ENCODE measurements at places on chromosomes 4 and X.
A peak's percentile ranks its signal among the peaks of the same experiment; 100 is the strongest.

- peak; percentile 37 for DNase-seq
These were observed 8.1 kb downstream of the PSAPL1 start for GRCh38 chr4:7426525-7427171.

- DNase-seq, result no peak
These were observed 6.4 kb upstream of the ANTXR2 start for GRCh38 chr4:80079255-80079923.

DNA sequence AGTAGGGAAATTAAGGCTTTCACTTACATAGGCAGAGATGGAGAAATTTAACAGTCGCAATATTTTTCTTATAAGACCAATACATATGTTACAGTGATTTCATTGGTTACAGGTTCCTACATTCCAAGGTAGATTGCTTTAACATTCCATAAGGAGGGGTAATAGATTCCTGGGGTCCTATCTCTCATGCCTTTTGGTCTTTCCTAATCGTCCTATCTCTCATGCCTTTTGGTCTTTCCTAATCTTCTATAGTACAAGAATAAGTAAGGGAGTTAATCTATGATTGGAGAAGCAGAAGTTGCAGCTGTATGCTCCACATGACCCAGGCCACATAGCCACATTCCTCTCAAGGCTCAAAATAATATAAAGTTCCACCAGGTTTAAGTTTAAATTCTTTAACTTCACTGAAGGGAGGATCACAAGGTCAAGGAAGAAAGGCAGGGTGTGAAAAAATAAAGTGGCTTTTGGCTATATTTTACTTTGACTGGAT, 285.0 kb upstream of the BOD1L1 start:
- no peak for DNase-seq

- no peak for DNase-seq
These were observed 373 bp downstream of the ELOVL6 start for GRCh38 chr4:110198049-110198434.

GRCh38 chr4:119748853-119749252, 120.2 kb upstream of the PDE5A start:
- DNase-seq, result no peak

DNA sequence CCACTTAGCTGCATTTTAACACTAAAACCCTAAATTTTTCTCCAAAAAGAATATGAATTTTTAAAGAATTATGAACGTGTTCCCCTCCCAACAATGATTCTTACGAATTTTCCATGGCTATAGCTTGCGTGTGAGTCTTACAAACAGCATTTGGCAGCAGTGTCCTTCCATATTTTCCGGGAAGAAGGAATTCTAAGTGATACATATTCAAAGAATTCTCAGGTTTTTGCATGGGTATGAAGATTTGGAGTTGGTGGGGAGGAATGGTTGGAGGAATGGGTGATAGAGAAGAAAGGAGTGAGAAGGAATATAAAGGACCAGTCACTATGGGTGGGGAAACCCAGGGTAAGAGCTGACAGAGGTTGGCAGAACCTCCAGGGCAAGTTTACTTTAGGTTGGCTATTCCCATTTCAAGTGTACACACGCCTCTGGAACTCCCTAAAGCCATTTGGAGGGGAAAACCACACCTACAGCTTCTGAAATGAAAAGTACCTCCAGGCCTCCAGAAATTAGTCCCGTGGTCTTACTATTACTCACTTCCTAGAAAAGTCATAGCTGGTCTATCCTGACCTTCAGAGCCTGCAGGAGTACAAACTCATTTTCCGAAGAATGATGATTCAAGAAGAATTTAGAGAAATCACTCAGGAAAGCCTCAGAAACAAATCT, 420.8 kb upstream of the DIPK2B start:
- DNase-seq, result no peak

- DNase-seq, result no peak
These were observed 65.5 kb upstream of the TRIM2 start for GRCh38 chr4:153138736-153139135.
